Transverse colon (tissue), 4 donors: ENCODE measurements at places on chromosomes 5 and 9.
A peak's percentile ranks its signal among the peaks of the same experiment; 100 is the strongest.

DNA sequence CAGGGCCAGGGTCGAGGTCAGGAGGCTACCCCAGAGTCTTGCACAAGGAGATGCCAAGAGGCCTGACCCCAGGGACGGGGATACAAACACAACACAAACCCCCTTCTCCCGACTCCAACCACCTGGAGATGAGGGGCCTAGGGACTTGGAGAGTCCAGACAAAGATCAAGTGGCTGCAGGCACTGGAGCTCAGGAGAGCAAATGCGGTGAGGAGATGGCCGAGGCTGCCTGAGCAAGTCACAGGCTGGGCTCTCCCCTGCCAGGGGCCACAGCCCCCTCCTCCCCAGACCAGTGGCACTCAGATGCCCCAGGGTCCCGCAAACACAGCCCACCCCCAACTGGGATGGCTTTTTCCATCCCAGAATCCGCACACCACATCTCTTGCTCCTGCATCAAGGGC is 15.8 kb downstream of the SH3GLB2 start:
- no peak for DNase-seq

- no peak for DNase-seq
Observed at GRCh38 chr9:11758016-11758415, 935.2 kb upstream of the TYRP1 start.

- DNase-seq: no peak
Observed at GRCh38 chr5:174323878-174324281, 278.4 kb downstream of the NSG2 start.

- DNase-seq: peak; percentile 44
Observed at GRCh38 chr9:33778700-33779351, 16.5 kb upstream of the PRSS3 start.

DNA sequence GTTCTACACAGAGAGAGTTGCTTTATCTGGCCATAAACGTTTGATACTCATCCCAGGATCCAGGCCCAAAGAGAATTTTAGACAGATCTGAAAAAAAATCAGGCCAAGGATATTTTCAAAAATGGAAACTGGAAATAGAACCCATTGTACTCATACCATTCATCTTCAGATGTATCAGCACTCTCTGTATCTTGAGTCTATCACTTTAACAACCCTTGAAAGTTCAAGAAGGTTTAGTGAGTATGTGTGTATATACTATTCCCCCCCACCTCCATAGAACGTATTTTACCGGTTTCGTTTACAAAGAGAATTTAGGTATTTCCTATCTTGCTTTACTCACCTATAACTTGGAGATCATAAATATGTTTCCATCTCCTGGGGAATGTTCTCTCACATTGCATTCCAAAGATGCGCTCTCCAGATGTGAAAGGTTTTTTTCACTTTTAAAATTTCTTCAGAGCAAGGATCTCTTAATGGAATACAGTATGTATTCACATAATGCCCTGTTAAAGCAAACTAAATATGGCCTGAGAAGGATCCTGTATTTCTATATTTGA is 105.5 kb upstream of the TUT7 start:
- DNase-seq: no peak
